HuH-7.5 (cell line): ENCODE measurements at places on chromosomes 1 and 21.

DNA sequence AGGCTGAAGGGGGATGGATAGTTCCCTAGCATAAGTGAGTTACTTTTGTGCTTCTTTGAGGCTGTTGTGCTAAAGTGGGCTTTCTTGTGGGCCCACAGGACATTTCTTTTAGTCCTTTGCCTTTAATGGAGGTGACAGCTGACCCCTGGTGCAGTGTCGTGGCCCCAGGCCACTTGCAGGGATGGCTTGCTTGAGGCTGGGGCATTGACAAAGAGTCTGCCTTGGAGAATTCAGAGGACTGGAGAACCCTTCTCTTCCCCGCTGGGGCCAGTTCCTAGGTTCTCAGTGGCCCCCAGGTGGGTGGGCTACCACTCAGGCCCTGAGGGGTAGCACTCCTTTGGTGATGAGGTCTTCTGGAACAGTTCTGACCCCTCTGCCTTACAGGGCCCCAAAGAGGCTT, 12.8 kb downstream of the ABCG1 start:
- no peak for DNase-seq

GRCh38 chr1:44776730-44777068, 1.4 kb downstream of the RPS8 start:
- DNase-seq = no peak

GRCh38 chr1:160373696-160374095, 6.8 kb downstream of the NHLH1 start:
- no peak for DNase-seq

GRCh38 chr1:55061706-55062321, 22.5 kb downstream of the PCSK9 start:
- no peak for DNase-seq

GRCh38 chr1:151626740-151627334, 15.0 kb downstream of the SNX27 start:
- no peak for DNase-seq

- no peak for DNase-seq
Observed at GRCh38 chr1:223201967-223202366, 58.9 kb upstream of the TLR5 start.

- DNase-seq = peak; percentile 57
Observed at GRCh38 chr1:110214454-110215404, 4.6 kb downstream of the KCNC4 start.

DNA sequence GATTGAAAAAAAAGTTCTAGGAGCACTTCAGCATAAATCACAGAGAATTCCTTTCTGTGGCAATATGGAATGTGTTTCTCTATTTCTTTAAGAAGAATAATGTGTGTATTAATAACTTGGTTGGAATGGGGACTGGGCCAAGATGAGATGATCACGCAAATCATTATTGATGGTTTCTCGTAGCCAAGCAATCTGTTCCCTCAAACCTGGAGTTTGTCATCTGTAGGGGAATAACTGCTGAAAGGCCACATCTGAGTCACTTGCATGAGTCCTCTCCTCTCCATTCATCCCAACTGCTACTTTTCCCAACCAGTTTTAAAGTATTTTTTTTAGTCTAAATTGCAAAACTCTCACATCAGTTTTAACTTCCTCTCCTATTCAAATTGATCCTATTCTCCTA, 480.4 kb downstream of the PLPP3 start:
- DNase-seq = no peak

GRCh38 chr21:46570631-46571030, 34.3 kb downstream of the S100B start:
- no peak for DNase-seq

DNA sequence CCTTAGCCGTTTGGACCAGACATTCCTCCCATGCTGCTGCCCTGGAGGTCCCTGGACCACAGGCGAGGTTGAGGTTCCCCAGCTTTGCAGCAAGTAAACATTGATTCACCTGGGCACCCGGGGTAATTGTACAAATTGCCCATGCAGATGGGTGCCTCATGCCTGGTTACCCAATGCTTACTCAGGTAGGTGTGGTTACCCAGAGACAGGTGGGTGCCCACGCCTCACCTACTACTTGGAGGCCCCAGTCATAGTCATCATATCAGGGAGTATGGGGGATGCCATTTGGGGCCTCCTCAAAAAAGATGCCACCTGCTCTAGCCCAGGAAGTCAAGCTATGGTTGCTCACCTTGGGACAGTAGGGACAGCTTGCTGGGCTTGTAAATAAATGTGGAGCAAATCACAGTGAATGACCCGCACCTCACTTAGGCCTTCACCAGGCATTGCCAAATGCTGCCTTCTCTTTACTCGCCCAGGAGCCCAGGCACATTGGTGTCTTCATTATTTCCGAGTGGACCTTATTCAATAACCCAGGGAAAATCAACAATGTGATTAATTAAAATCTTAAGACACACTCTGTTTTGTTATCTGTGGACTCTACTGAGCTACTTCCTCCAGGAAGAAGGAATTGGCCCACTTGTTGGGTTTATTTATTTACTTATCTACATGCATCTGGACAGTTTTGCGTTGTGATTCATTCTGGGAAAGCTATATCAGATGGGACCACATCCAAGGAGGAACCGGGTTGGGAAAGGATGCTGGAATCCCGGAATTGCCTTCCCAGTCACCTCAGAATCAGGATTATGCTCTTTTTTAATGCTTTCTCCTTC, 35.6 kb upstream of the GRHL3 start:
- no peak for DNase-seq

DNA sequence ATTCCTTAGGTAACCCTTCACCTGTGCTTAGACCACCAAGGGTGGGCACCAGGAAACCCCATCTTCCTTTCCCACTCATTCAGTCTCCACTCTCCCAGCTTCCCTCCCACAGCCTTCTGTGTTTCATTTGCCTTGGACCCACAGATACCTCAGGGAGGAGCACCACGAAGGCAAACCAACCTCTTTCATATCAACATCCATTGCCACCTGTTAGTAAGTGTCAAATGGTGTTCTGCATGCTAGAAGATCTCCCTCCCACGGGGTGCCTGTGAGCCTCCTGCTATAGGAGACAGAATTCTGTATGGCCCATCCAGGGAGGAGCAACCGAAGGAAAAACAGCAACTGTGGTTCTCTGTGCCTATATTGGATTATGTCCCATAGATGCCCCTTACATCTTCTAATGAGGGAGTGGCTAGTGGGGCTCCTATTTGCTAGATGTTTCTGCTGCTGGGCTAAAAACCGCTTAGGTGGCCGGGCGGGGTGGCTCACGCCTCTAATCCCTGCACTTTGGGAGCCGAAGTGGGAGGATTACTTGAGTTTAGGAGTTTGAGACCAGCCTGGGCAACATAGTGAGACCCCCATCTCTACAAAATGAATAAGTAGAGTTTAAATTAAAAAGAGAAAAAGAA, 25.6 kb upstream of the SCCPDH start:
- DNase-seq = no peak

GRCh38 chr1:89739013-89739843, 81.6 kb upstream of the LRRC8D start:
- DNase-seq = no peak

DNA sequence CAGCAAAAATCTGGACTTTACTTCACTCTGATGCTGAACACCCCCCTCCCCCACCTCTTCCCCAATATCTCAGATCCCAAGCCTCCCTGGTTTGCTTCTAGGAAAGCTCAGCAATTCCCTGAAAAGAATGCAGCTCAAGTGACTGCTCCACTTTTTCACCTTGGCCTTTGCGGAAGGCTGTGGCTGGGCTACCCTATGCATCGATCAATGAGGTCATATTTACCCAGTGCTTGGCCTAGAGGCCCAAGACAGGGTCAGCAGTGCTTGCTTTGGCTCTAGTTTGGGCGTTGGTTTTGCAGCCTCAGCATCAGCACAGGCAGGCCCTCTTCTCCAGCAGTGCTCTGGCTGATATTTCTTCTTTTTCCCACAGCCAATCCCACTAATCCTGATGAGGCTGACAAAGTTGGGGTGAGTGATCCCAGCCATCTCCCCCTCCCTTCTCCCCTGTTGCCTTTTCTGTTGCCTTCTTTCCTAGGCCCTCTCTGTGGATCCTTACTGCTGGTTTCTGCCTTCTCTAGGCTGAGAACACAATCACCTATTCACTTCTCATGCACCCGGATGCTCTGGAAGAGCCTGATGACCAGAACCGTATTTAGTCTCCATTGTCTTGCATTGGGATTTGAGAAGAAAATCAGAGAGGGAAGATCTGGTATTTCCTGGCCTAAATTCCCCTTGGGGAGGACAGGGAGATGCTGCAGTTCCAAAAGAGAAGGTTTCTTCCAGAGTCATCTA, 14.2 kb downstream of the FCGR2B start:
- peak; percentile 56 for DNase-seq

GRCh38 chr1:3427711-3428704, 26.5 kb upstream of the ARHGEF16 start:
- DNase-seq = no peak

DNA sequence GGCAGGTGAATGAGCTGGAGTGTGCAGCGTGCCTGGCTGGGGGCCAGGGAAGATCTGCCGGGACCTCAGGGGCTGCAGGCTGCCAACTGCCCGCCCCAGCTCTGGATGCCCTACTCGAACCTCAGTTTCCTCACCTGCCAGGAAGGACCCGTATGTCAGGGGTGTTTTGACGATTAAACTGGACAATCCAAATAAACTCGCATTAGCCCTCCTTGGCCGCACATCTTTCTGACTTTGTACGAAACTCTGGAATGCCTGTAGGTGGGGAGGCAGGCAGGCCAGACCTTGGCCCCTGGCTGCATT, 8.3 kb upstream of the ZNF669 start:
- no peak for DNase-seq

DNA sequence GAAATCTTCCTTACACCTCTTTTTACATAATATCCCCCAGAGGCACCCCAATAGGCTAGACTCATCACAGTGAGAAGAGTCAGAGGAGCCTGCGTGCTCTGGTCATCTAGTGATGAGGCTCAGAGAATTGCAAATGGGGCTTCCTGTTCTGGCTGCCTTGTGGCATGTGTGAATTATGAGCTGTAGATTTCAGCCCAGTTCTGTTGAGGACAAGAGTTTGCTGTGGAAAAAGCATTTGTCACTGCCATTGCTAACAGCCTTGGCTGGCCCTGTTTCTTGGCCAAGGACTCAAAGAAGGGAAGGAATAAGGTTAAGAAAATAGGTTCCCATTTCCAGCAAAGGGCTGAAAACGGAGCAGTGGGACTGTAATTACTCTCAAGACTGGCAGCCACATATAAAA, 30.7 kb downstream of the MRAP start:
- no peak for DNase-seq

- no peak for DNase-seq
Observed at GRCh38 chr1:76037324-76037723, 37.2 kb upstream of the ST6GALNAC3 start.

- no peak for DNase-seq
Observed at GRCh38 chr21:28636752-28637691, 355.7 kb downstream of the LTN1 start.

DNA sequence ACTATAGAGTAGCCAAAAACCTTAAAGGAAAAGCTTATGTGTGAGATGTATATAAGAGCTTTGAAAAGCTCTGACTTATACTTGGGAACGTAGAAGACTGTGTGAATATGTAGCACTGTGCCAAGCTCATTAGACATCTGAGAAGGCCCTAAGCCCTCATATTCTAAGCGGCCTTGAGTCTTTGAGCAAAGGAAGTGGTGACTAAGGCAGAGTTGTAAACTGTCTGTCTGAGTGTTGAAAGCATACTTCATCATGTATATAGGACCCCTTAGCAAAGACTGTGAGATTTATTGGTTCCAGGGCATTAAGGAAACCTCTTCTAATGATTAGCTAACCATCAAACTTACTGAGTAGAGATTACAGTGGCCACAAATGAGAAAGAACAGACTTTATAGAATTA, 153.3 kb upstream of the LYPLAL1 start:
- no peak for DNase-seq

DNA sequence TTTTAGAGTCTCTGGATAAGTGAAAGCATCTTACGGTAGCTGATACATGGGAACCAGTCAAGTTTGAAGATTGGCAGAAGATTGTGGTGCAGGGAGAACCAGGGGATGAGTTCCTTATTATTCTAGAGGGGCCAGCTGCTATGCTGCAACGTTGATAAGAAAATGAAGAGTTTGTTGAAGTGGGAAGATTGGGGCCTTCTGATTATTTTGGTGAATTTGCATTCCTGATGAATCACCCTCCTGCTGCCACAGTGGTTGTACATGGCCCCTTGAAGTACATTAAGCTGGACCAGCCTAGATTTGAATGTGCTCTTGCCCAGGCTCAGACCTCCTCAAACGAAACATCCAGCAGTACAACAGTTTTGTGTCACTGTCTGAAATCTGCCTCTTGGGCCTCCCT, 45.9 kb downstream of the BTBD8 start:
- DNase-seq = no peak

DNA sequence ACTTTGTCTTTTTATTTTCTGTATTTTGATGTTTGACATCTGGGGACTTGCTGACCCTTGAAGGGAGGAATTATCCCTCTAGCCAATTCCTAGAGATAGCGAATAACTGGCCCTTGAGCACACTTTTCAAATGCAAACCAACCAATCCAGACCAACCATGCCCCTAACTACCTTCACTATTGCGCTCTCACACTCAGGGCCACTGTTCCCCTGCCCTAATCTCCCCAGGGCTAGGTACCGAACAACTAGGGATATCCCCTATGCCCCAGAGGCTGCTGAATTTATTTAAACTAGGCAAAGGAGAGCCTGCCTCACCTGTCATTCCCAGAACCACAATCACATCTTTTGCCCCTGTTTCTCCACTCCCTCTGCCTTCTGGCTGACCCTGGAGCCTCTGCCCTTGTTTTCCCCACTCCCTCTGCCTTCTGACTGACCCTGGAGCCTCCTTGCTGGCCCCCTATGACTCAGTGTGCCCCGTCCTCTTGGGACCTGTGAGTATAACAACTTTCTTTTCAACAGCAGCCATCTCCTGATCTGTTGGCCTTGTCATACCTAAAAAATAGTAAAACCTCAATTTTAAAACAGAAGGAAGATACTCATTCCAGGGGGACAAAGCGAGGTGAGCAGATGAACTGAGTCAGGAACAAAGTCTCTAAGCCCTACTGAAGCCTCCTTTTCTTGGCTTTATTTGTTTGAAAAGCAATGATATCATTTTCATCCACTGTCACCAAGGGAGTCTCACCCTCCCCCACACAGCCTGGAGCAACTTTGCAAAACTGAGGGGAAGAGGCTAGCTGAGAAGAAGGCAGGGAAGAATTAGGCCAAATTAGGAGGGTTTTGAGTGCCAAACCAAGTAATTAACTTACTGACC, 115.5 kb downstream of the NMNAT2 start:
- no peak for DNase-seq

GRCh38 chr1:167223144-167224103, 2.7 kb downstream of the POU2F1 start:
- DNase-seq = no peak

DNA sequence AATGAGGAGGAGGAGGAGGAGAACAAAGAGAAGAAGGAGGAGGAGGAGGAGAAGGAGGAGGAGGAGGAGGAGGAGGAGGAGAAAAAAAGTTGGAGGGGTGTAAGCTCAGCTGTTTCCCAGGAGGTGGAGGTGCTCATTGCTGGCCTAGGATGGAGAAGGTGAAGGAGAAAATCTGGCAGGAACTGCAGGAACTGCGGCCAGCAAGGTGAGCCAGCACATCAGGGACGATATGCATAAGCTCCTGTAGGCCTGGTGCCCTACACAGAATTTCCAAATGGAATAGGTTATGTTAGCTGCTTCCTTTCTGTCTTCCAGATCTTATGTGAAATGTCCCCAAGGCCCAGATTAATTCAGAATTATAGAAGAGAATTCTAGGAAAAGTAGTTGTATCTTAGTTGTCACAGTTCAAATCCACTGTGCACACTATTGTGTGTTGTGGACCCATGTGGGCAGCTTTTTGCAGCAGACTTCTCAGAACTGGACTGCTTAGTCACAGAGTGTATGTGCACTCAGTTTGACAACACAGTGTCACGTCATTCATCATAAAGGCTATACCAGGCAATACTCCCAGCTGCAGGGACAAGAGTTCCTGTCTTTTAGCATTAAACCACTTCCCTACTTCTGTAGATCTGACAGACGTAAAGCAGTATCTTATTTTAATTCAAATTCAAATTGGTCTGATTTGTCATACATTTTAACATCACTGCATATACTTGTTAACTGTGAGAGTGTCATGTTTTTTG, 303.7 kb downstream of the HLX start:
- DNase-seq = no peak
